ENCODE measurements at places on chromosomes 5 and 9.

DNA sequence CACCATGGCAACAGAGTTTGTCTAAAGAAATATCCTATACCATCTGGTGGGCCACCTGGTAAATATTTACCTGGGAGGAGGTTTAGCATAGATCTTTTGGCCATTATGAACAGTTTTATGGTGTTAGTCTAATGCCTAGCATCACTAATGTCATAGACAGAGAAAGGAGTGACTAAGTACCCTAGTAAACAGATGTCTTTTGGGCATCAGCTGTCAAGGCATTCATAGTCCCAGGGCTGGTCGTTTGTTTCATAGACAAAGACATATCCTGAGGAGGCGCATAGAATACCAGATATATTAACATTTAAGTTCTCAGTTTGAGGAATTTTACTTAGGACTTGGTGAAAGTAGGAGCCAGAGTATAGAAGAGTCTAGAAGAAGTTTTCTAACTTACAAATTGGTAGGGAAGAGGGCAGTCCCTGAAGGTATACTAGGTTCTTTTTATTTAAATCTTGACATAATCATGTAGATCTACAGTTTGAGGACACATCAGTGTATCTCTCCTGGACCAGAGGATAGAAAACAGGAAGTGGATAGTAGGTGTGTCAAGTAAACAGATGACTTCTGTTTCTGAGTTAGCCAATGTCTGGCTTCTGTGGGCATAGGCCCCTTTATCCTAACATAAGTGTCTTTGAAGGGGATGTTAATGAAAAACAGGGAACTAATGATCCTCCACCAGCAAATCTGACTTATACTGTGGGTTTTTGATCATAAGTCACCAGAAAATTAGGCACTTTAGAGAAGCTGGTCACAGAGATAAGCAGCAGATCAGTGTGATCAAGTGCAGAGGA, 105.0 kb upstream of the PRSS3 start:
- H3K27me3 ChIP-seq, result no peaks in the 10 kb centered on the region
- H3K27ac ChIP-seq, result no peak overlapping the region
- no peak overlapping the region for H3K4me3 ChIP-seq
- no peaks in the 10 kb centered on the region for H3K36me3 ChIP-seq

GRCh38 chr9:114060070-114060469, 18.0 kb downstream of the AMBP start:
- H3K27ac ChIP-seq, result no peak overlapping the region
- no peaks in the 10 kb centered on the region for H3K36me3 ChIP-seq
- no peaks in the 10 kb centered on the region for H3K27me3 ChIP-seq
- H3K4me1 ChIP-seq, result peaks cover 8% of the 10 kb centered on the region
- DNase-seq, result no peak

GRCh38 chr5:79754865-79755555, 65.4 kb downstream of the CMYA5 start:
- no peak overlapping the region for H3K4me3 ChIP-seq
- peaks cover 96% of the 10 kb centered on the region for H3K36me3 ChIP-seq
- no peak overlapping the region for H3K27ac ChIP-seq

DNA sequence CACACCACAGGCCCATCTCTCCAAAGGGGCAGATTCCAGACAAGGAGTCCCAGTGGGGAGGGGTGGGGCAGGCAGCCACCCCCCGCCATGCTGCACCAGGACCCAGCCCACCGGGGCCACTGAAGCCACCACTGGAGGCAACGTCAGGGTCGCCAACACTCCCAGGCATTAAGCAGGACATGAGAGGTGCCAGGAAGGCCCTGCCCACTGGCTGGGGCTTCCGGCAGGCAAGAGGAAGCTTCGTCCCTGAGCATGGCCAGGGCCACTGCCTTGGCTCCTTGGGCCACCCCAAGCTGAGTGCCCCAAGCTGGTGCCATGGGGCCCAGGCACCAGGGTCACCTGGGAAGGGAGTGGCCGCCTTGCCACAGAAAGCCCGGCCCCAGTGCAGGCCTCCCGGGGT, 17.5 kb downstream of the KCNT1 start:
- no peaks in the 10 kb centered on the region for H3K4me1 ChIP-seq
- no peaks in the 10 kb centered on the region for H3K36me3 ChIP-seq
- H3K27me3 ChIP-seq, result peaks cover 34% of the 10 kb centered on the region
- no peak for DNase-seq
- no peak overlapping the region for H3K27ac ChIP-seq

- no peak for DNase-seq
- peaks cover 6% of the 10 kb centered on the region for H3K4me1 ChIP-seq
- H3K36me3 ChIP-seq, result no peaks in the 10 kb centered on the region
- H3K4me3 ChIP-seq, result no peak overlapping the region
Observed at GRCh38 chr5:1315018-1315708, 20.3 kb upstream of the TERT start.

All from gastrocnemius medialis (tissue), 4 donors.